T-helper 17 cell (primary cell): ENCODE measurements at places on chromosomes 13 and 19.

- no peak for DNase-seq
Observed at GRCh38 chr13:111114362-111115060, 599 bp upstream of the ARHGEF7 start.

GRCh38 chr19:3781603-3782002, 4.6 kb downstream of the MATK start:
- no peak for DNase-seq

DNA sequence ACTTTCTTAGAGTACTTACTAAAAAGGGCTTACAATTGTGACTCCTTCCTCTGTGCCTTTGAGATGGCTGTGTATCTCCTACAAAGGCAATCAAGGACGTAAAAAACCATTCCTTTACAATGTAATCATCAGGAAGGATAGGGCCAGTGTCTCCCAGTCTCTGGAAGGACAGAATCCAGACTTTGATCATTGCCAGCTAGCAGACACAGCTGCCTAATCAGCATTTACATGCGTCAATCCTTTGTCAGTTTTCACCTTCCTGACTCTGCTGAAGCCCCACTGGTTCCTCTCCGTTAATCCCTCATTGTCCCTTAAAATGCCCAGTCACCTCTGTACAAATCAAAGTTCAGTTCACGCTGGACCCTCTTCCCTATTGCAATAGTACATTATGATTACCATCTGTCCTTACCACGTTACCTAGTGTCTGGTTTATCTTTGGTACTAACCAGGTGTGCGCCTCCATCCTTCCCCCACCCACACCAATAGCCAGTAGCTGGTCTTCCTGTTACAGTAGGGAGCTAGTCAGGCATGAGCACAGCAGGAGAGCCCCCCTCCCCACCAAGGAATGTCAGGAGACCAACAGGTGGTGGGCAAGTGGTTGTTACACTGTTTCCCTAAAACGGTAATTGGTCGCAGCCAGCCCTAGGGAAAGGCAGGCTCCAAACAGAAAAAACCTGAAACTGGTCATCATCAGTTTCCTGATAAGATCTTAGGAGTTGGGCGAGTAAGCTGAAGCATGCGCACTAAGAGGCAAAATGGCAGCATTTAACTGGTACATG, 49.7 kb downstream of the TGDS start:
- no peak for DNase-seq

GRCh38 chr19:19461671-19462622, 53.4 kb downstream of the TSSK6 start:
- no peak for DNase-seq

DNA sequence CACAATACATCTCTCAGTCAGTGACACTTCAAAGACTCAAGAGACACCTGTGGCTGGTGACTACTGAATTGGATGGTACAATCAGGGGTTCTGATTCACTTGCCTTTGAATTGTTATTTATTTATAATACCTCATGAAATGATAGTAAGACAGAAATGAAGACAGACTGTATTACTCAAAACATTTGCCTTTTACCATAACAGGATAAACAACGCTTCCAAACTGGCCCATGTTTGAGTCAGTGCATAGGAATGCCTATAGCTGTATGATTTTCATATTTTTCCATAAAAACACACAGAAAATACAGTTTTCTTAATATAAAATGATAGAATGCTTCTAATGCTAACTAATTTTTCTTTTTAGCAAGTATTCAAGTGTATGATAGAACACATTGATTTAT, 59.5 kb upstream of the FGF14 start:
- DNase-seq: no peak

GRCh38 chr19:18940769-18941627, at the start of gene HOMER3:
HOMER3 (minus strand) TSS chr19:18941217; CDS start chr19:18938982, 2,235 bp downstream.
- peak; percentile 81 for DNase-seq

DNA sequence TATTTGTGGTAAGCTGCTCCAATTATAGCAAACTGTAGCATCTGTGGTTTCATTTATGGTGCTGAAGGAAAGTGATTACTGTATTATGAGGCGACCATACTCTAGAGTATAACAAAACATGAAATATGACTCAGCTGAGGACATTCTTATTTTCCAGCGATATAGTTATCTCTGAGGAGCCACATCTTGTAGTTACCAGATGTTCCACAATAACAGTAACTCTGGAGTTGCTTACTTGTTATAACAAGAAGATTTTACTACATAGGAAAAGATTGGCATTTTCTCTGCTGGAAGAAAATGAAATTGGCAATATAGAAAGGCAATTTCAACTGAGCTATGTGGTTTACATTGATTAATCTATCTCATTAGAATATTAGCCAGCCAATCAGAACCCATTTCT, 1634.2 kb downstream of the PCDH9 start:
- no peak for DNase-seq

- DNase-seq: no peak
Observed at GRCh38 chr19:1501200-1501595, 10.2 kb downstream of the REEP6 start.

GRCh38 chr19:31104451-31104850, 244.8 kb downstream of the TSHZ3 start:
- no peak for DNase-seq

GRCh38 chr13:28530729-28531076, 35.8 kb upstream of the FLT1 start:
- no peak for DNase-seq

- no peak for DNase-seq
Observed at GRCh38 chr13:114154476-114154875, 22.1 kb upstream of the RASA3 start.

DNA sequence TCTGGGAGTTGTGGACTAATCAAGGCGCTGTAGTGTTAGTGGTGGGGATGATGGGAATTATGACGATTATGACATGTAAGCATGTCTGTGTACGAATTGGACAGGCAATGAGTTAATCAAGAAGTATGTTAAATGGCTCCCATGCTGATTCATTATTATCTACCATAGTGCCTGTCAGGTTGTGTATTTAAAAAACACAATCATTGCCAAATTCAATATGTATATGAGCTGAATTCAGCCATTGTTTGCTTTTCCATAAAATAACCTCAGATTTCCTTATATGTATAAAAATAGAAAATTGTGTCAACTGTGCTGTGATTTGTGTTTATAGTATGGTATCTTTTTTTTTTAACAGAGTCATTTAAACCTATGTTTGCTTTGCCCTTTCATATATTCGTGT, 37.1 kb downstream of the PCCA start:
- DNase-seq: no peak

DNA sequence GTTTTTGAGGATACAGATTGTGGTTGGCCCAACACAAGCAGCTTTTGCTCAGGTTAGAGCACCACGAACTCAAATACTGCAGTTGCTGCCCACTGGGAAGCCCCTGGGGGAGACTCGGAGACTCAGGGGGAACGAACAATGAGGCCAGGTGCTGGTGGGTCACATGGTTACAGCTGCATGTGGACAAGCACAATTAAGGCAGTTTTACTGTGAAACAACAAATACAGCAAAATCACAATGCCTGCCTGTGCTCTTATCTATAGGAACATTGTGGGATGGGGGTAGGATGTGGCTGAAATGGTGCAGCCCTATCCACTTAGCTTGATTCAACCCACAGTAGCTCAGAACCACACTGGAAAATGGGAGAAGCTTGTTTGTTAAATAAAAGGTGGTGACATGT, 119.7 kb upstream of the SPATA13 start:
- DNase-seq: no peak

- DNase-seq: peak; percentile 75
Observed at GRCh38 chr19:54162241-54162805, 2.8 kb upstream of the LENG1 start.

DNA sequence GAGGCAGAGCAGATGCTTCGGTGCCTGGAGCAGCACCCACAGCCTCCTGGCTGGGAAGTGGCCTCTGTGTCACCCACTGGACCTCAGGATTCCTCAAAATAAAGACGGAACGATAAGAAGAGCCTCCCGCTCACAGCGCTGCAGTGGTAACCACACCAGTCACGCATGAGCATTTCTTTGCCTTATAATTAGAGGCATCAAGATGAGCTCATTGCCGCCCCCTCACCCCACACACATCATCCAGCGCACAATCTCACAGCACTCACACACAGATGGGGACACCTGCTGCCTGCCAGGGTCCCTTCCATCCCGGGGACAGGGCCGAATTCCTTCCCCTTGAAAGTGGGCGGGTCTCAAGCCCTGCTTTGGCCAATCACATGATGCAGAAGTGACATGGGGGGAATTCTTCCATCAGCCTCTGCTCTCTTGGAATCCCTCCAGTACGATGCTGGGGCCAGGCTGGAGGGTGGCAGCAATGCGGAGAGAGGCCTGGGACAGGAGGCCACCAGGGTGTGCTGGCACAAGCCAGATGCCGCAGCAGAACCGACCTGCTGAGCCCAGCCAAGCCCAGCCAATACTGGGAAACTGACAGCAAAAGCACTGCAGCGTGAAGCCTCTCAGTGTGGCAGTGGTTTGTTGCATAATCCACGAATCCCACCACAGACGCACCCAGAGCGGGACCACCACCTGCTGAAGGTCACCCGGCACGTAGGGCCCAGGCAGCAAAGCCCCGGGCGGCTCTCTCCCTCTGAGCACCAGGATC, 16.0 kb downstream of the PIP5K1C start:
- no peak for DNase-seq

GRCh38 chr13:108984251-108984920, 355.0 kb downstream of the MYO16 start:
- no peak for DNase-seq

GRCh38 chr19:1748115-1748872, 5.0 kb upstream of the ONECUT3 start:
- DNase-seq: no peak

GRCh38 chr13:110371550-110372465, 64.7 kb downstream of the COL4A2 start:
- DNase-seq: no peak
